Mesangial cell (primary cell): ENCODE measurements at places on chromosomes 7 and 10. TPM values are rescaled to one million over a fixed set of nuclear protein-coding genes. Genes with fewer than 3 reads are reported as not detected.

Gene PIP
- total RNA-seq = not detected in 2 replicates

Gene LRRC18
- not detected in 2 replicates for total RNA-seq

Gene C7orf33
- total RNA-seq = not detected in 2 replicates

Gene LFNG
- total RNA-seq = 67.5 and 97.7 TPM in 2 replicates

Gene MICALL2
- 14.7 and 20.7 TPM in 2 replicates for total RNA-seq

Gene FBXL15
- 20.0 and 26.7 TPM in 2 replicates for total RNA-seq

Gene ADARB2
- 0.81 TPM in 1 of 2 replicates, not detected in the other for total RNA-seq

Gene INHBA
- 22.3 and 34.5 TPM in 2 replicates for total RNA-seq

Gene PDE6C
- not detected in 2 replicates for total RNA-seq

Gene PRSS37
- not detected in 2 replicates for total RNA-seq

Gene SLC35G1
- 3.8 and 5.1 TPM in 2 replicates for total RNA-seq

Gene C10orf67
- total RNA-seq = under 0.01 and 0.38 TPM in 2 replicates

Gene ABCB1
- total RNA-seq = 20.4 and 26.4 TPM in 2 replicates

Gene FXYD4
- not detected in 2 replicates for total RNA-seq

Gene AGR3
- total RNA-seq = not detected in 2 replicates

Gene NPC1L1
- total RNA-seq = 0.33 and 1.1 TPM in 2 replicates
